ENCODE measurements at places on chromosomes 3 and 15. TPM values are rescaled to one million over a fixed set of nuclear protein-coding genes. Genes with fewer than 3 reads are reported as not detected.

TPRG1 gene
- 1.2 TPM for total RNA-seq

SH3GL3 gene
- not detected for total RNA-seq

SGO1 gene
- total RNA-seq = 42.4 TPM

POLG gene
- total RNA-seq = 105 TPM

DHX36 gene
- 64.4 TPM for total RNA-seq

DIPK2A gene
- total RNA-seq = 24.8 TPM

MST1R gene
- total RNA-seq = 5.2 TPM

TLR9 gene
- total RNA-seq = 0.65 TPM

PLCL2 gene
- total RNA-seq = 50.9 TPM

FRMD4B gene
- total RNA-seq = 8.2 TPM

SOX2 gene
- not detected for total RNA-seq
